Right ventricle myocardium superior (tissue), 1 donor: ENCODE measurements at places on chromosomes 1 and 21.

- DNase-seq = no peak
Observed at GRCh38 chr1:117044217-117044616, 15.9 kb upstream of the TTF2 start.

GRCh38 chr1:162538815-162539431 is 22.6 kb upstream of the UAP1 start:
- no peak for DNase-seq

DNA sequence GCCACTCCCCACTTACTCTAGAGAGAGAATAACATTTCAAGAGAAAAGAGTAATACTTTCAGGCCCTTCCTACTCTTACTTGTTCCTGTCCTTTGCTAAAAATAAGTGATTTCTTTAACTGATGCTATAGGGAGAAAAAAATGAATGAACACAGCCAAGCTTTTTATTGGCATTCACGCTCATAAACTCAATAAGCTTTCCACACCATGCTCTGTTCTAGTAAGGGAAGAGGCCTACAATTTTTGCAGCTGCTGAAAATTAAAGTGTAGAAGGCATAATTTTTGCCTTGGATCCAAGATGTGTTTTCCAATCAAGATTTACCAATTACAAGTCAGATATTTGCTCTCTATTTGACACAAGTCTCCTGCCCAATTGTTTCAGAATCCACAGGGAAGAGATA is 188.1 kb upstream of the RGS18 start:
- DNase-seq = no peak

GRCh38 chr1:2355373-2356261 is 35.7 kb downstream of the MORN1 start:
- DNase-seq = peak; percentile 30

DNA sequence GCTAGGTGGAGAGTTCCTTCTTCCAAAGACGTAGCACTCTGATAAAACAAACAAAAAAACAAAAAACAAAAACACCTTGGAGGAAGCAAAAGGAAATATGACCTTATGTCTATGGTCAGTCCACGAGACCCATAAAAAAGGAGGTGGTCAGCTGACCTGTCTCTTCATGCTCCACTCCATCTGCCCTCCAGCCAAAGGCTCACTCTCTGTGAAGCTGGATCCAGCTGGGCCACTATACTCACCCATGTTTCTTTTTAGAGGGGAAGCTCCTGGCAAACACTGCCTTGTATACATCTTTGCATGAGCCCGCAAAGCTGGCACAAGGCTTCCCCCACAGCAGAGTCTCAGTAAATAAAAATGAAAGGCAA is 126.1 kb upstream of the CACHD1 start:
- no peak for DNase-seq

GRCh38 chr1:29256979-29257804 is 20.9 kb downstream of the PTPRU start:
- no peak for DNase-seq

GRCh38 chr1:178521241-178521640 is 8.3 kb downstream of the TEX35 start:
- no peak for DNase-seq

GRCh38 chr1:18549906-18550305 is 69.2 kb downstream of the KLHDC7A start:
- no peak for DNase-seq

DNA sequence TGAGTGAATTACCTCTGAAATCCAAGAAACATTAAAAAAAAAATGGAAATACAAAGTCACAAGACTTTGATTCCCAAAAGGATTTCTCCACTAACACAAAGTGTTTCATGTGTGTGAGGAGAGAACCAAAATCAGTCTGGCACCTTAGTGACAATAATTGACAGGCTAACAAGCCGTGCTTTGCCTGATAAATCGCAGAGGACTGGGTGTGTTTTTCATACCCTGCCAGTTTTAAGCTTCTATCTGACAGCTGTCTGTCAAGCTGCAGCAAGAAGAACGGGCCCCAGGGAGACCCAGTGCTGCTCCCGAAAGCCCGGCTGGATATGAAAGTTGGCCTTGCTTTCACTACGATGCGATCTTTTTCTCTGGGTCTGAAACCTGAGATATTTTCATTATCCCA is 101.6 kb upstream of the KCNK2 start:
- no peak for DNase-seq

- DNase-seq = no peak
Observed at GRCh38 chr1:172843444-172843843, 184.5 kb downstream of the FASLG start.

DNA sequence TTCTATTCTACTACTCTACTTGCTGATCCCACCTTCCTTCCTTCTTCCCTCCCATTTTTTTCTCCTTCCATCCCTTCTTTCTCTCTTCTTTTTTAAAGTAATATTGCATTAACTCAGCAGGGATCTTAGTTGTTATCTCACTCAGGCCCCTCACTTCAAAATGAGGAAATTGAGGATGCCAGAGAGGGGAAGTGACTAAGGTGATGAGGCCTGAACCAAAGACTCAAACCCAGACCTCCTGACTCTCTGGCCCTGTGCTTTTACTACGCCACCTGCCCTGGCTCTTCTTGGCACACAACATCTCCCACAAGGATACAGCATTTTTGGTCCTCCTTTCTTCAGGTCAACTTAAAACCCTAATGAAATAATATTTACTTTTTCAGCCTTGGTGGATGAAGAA is 151.7 kb upstream of the ZNF648 start:
- no peak for DNase-seq

- no peak for DNase-seq
Observed at GRCh38 chr1:177923441-177923840, 46.4 kb downstream of the SEC16B start.

GRCh38 chr1:62905309-62905708 is 121.4 kb downstream of the ATG4C start:
- DNase-seq = no peak

DNA sequence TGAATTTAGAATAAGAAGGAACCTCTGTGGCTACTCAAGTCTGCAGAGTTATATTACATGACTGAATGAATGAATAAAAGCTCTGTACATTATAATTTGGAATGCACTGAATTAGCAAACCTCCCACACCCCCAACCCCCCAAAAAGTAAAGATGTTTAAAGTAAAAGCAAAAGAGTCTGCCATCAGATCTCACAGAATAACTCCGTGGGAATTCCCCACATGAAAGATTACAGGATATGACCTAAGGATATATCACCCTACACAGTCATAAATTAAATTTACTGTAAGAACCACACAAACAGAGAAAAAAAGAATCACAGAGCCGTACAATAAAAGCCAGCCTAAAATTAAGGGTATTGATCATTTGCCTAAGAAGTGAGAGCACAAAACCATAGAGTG is 587.3 kb downstream of the PTPRC start:
- DNase-seq = no peak

GRCh38 chr1:167297222-167298214 is 76.8 kb downstream of the POU2F1 start:
- DNase-seq = no peak

- DNase-seq = no peak
Observed at GRCh38 chr1:19758227-19758830, 41.4 kb downstream of the TMCO4 start.

GRCh38 chr1:178362747-178363146 is 134.0 kb downstream of the CLEC20A start:
- DNase-seq = no peak

- DNase-seq = no peak
Observed at GRCh38 chr1:46815133-46815532, 16.3 kb downstream of the CYP4B1 start.

- no peak for DNase-seq
Observed at GRCh38 chr1:226568975-226569741, 20.6 kb downstream of the STUM start.

GRCh38 chr21:36034211-36034913 is 26.0 kb downstream of the SETD4 start:
- no peak for DNase-seq

GRCh38 chr1:99119188-99119587 is 114.5 kb upstream of the PLPPR5 start:
- DNase-seq = no peak

GRCh38 chr1:230905733-230906132 is 37.4 kb upstream of the C1orf198 start:
- DNase-seq = no peak

DNA sequence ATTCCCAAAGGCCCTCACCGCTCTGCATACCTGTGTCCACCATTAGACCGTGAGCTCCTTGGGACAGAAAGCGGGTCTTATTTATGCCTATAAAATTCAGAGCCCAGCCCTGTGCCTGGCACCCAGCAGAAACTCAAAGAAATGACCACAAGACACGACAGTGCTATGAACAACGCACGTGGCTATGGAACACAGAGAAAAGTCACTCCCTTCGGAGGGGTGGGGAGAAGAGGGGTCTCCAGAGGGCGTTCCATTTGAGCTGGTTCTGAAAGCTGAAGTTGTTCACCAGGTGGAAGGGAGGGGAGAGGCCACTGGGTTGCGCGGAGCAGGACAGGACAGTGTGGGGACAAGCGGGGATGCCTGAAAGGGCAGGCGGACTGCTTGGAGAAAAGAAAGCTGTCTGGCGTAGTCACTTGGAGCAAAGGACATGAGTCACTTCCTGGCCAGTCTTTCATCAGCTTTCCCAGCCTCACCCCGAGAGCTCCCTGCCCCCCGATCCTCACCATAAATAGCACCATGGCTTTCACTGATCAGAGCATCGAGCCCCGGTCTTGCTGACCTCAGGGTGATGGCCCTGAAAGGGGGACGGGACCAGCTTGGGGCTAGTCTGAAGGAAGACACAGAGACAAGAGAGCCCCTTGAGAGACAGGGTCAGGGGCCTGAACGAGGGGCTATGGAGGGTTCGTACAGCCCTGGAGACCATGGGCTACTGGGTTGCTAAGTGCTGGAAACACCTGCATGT is 28.5 kb downstream of the ECE1 start:
- peak; percentile 81 for DNase-seq

- no peak for DNase-seq
Observed at GRCh38 chr21:34790341-34790740, 121.5 kb downstream of the CLIC6 start.
